ENCODE measurements at places on chromosomes 16 and 17. TPM values are rescaled to one million over a fixed set of nuclear protein-coding genes. Genes with fewer than 3 reads are reported as not detected.

DNA sequence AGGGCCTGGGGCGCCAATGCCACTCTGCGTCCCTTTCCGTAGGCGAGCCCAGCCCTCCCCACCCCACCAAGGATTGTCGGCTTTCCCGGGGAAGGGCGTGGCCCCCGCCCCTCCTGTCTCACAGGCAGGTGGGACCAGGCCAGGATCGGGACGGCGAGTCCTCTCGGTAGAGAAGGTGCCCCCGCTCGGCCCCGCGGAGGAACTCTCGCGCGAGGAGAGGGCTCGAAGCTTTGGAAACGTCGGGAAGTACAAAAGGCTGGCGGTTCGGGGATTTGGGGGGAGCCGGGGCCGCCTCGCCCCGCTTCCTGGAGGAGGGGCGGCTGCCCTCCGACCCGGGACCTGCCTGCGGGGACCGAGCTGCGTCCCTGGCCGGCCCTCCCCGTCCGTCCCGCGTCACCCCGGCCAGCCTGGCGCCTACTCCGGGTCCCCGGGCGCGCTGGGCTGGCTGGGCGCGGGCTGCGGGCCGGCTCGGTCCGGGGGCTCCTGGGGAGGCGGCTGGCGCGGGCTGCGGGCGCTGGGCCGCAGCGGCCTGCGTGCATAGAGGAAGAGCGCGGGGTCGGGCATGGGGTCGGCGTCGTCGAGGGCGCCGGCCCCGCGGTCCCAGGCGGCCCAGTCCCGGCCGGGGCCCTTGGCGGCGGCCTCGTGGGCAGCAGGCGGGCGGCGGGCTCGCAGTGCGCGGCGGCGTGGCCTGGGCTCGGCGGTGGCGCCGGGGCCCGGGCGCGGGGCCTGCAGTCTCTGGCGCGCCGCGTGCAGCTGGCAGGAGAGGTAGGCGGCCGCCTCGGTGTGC, 12.6 kb upstream of the CLUH start:
- peak; percentile 97 for DNase-seq

DNA sequence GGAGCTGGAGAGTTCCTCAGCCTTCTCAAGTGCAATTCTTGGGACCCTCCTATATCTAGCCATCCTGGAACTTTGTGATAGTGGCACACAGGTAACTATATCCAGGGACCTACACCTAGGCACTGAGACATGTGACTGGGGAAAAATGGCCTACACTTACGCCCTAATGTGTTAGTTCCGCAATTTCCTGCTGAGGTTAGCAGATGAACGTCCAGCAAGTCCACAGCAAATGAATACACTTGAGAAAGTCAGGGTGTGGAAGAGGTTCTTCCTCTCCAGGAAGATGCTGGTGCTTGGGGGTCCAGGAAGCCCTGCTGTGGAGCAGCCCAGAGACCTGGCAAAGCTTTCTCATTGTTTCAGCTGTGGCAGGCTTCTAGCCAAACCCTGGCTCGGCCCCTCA, 20.8 kb downstream of the PIK3R5 start:
- no peak for DNase-seq

DNA sequence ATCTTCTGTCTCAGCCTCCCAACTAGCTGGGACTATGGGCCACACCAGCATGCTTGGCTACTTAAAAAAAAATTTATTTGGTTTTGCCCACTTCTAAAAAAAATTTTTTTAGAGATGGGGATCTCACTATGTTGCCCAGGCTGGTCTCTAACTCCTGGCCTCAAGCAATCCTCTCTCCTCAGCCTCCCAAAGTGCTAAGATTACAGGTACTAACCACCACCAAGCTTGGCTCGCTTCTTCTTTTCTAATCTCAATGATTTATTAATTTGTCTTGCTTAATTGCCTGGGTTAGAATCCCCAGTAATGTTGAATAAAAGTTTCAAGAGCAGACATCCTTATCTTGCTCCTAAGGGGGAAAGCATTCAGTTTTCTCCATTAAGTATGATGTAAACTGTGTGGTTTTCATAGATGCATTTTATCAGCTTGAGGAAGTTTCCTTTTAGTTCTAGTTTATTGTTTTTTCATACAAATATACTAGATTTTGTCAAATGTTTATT, 65.8 kb upstream of the NACA2 start:
- no peak for DNase-seq

DNA sequence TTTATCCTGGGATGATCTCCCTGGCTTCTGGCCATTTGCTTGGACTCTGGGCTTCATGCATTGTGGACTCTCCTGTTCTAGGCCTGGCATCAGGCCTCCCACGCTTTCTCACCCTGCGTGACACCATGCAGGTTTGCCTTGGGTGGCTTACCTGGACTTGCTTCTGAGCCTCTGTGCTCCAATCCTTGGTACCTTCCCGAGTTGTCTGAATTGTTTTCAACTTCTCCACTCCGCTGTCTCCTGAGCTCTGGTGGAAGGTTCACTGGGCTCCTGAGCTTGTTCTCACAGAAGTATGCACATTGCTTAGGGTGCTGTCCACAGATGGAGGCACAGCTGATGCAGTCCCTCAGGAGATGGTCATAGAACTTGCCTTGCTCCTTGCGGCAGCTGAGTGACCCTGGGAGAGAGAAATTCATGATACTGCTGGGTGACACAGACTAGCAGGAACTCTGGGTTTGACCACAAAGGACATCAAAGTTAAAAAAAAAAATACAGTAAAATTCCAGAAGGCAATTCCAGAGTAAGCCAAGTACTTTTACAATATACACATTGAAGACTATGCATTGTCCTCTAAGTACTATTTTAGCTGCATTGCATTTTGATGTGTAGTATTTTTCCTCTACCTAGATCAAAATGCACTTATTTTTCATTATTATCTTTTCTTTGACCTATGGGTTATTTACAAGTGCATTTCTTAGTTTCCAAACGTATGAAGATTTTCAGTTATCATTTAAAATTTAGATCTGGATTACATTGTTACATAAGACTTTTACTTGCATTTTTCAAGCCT, 23.1 kb downstream of the TNFRSF13B start:
- peak; percentile 26 for DNase-seq

Gene MT1M
- total RNA-seq, result 0.29 TPM

Gene CIBAR2
- not detected for total RNA-seq

Measured in endodermal cell (in vitro differentiated cells).